ENCODE measurements at places on chromosomes 7 and 10.

- no peak for DNase-seq
Observed at GRCh38 chr7:157854066-157854891, 517.5 kb downstream of the DNAJB6 start.

DNA sequence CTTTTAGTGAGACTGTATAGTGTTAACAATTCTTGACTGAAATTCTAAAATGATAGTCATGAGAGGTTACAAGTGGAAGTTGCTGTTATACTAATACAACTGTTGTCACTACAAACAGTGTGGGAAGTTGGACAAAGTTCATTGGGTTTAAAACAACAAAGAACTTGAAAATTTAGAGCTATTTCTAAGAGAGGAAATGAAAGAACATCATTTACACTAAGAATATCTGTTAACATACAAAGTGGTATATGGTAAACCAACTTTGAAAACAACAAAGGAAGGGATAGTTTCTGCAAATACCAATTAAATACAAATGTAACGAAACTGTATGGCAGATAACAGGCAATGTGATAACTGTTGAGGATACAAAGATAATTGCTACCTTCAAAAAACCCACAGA is 11.6 kb downstream of the MTPN start:
- DNase-seq: no peak

DNA sequence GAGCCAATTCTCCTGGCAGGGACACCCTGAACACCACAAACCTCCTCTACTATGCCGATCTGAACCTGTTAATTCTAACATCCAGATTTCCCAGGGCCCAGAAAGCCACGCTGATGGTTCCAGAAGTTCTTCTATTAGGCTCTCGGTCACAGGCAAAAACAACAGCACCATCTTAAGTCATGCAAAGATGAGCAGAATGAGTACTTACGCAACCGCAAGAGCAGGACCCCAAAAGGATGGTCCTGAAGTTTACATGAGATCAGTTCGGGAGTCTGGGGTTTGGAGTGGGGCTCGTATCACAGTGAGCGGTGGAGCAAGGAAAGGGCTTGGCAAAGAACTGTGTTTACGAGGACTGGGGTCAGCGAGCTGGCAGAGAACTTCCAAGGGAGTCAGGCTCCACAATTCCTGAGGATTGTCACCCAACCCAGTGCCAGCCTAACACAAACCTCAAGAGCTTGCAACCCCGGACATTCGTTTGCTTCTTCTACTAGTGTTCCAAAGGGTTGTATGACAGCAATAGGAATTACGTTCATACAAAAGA is 532.6 kb downstream of the TNS3 start:
- DNase-seq: no peak

DNA sequence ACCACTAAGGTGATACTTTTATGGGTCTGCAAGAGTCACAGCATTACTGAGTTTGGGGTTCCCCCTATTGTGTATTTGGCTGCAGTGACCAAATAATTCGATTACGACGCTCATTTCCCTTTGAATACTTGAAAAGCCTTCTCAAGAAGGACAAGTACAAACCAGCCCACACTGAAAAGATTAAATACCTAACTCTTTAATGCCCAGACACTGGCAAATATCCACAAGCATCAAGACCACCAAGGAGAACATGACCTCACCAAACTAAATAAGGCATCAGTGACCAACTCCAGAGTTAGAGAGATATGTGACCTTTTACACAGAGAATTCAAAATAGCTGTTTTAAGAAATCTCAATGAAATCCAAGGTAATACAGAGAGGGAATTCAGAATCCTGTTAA is 31.8 kb upstream of the SFTPD start:
- DNase-seq: no peak

DNA sequence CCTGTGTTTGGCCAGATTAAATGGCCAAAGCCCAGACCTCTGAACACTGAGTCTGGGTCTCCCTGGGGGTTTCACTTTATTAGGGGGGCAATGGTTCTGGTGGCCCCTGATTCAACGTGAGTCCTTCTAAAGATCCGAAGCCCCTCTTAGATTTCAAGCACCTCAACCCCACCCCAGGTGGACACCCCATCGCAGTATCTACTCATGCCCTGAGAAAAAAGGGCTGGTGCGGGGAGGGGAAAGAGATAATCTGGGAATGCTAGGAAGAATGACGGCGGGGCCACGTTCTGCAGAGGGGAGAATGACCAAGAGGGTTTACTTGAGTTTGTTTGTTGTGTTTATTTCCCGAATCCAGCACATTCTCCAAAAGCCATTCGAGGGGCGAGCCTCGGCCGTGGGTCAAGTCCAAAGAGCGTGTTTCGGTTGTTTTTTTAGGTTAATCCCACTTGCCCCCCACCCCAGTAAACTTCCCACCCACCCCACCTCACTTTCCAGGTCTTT is 832 bp downstream of the PDLIM1 start:
- no peak for DNase-seq
